ENCODE measurements at places on chromosomes 12 and 14.

DNA sequence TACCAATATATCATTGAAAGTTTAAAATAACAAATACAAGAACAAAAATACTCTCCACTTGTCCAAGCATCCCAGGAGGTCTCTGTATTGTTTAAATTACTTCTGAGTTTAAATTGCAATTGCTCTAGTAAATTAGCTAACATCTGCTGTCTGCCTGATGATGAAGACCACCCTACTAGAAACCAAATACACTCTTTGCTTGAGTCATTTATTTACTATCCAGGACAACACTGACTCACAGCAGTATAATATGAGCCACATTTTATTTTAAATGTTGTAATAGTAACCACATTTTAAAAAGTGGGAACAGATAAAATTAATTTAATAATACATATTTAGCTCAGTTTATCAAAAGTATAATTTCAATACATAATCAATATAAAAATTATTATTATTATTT lies 62.9 kb upstream of the EEA1 start:
- no peak for DNase-seq

GRCh38 chr14:54309615-54310014 lies 87.2 kb upstream of the CDKN3 start:
- no peak for DNase-seq

- no peak for DNase-seq
Measured at GRCh38 chr12:115088995-115089841, 405.2 kb upstream of the TBX3 start.

DNA sequence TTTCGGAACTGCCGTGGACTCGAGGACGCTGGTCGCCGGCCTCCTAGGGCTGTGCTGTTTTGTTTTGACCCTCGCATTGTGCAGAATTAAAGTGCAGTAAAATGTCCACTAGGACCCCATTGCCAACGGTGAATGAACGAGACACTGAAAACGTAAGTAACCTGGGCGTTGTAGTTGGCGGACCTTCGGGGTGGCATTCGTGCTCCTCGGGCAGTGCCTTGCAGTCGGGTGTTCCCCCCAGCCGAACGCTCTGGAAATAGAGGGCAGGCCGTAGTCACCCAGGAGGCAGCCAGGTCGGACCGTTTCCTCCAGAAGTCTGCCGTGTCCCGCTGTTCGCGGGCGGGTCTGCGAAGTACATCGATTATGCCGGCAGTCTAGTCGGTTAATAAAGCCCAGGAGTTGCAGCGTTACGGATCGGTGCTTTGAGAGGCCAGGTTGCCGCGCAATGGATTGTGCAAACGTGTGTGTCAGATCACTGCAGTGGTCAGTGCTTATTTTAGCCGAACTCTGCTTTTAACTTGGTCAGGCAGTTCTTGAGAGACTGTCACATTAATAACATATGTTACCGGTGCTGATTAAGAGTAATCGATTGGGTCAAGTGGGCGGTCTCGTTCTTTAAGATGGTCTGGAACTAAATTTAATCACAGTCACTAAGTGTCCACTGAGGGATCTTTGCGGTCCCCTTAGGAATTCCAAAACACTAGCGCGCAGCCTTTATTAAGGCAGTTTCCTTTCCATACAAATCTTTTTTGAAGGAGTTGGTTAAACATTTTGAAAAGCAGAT lies 906 bp downstream of the MARK3 start:
- DNase-seq = no peak

DNA sequence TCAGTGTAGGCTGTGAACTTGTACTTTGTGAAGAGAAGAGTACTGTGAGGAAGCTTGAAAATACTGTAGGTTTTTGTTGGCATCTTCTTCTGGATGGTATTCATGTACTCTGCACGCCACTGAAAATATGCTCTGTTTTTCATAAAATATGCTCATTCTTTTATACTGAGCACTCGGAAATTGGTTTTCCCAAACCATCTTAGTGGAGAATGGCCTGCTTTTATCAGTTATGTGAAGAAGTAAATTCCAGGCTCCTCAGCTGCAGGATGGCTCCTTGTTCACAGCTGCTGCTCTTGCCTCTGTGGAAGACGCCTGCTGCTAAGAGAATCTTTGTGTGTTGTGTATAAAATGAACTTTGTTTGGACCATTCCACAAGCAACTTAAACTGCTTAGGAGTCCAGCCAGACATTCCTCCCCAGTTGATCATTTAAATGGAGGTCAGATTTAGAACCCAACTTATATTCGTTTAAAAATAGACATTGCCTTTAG lies 443.5 kb upstream of the RGS6 start:
- DNase-seq = no peak

DNA sequence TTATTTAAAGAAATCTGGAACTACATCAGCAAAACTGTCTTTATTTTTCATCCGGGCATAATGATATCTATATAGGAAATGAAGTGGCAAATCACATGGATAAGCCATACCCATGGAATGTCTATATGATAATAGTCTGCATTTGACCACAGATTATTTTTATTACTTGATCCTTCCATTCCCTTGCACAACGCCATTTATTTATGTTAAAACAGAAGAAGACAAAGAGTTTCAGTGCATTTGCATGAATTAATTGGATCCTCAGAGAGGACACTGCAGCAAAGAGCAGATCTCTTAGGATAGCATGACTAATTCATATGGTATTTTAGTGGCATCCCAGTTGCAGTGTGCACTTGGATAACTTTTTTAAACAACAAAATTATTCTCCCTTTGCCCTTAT lies 345.0 kb downstream of the CCDC91 start:
- DNase-seq = no peak

GRCh38 chr14:92531106-92531873 lies 17.7 kb downstream of the RIN3 start:
- DNase-seq = no peak

DNA sequence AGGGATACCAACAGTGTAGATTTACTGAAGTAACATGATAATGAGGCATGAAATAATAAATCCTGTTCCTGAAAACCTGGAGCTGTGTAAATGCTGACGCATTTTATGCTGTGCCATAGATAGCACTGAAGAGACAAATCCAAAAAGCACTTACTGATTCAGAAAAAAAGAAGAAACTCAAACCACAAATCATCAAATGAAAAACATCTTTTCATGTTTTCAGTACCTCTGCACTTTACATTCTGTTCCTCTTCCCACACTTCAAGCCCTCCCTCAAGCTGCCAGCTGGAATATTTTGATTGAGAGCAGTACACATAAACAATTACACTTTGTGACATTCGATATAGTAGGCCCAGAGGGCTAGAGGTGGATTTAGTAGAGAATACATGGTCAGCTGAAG lies 362.3 kb downstream of the NAV3 start:
- DNase-seq = no peak

DNA sequence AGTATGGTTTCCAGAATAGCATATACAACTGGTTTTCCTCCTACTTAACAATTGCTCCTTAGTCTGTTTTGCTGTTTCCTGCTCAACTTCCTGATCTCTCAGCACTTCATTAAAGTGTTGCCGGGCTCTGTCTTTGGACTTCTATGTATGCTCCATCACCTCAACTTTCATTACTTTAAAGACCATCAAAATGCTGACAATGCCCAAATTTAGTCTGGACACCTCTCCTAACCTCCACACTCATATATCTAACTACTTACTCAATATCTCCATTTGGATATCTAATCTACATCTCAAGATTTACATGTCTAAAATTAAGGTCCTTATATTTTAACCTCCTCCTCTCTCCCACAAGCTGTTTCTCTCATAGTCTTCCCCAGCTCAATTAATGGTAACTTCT lies 54.4 kb upstream of the LGR5 start:
- no peak for DNase-seq

GRCh38 chr12:29709054-29709453 lies 74.7 kb downstream of the TMTC1 start:
- DNase-seq = no peak

DNA sequence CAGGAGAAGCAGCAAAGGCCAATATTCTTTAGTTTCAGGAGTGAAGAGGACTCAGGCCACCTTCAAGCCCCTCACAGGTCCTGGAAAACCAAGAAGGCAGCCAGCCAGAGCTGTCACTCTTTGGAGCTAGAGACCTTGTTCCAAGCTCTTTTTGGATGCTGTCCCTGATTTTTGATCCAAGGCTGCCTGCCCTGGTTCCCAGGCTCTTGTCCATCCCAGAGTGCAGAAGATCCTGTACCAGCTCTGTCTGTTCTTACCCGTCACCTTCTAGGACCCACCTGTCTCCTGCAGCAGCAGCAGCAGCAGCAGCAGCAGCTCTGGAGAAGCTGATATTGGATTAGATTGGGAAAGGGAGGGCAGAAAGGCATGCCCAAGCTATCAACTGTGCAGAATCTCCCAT lies 157.1 kb upstream of the NEDD1 start:
- DNase-seq = no peak

DNA sequence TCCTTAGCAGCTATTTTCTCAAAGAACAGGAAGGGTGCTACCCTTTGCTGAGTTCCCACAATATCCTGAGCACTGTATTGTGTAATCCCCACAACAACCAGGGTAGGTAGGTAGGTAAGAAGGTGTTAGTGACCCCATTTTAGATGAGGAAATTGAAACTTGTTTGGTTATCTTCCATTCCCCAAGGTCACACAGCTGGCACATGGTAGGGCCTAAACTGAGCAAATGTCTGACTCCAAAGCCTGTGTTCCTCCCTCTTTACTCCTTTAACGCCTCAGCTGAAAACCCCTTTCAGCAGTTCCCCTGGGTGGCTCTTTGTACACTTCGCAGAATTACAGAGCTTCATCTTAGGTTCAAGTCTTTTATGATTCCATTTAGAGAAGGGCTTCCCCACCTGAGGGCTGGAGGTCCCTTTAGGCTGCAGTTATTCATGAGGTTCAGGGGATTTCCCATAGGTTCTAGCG lies 26.5 kb upstream of the RIC8B start:
- DNase-seq = no peak

DNA sequence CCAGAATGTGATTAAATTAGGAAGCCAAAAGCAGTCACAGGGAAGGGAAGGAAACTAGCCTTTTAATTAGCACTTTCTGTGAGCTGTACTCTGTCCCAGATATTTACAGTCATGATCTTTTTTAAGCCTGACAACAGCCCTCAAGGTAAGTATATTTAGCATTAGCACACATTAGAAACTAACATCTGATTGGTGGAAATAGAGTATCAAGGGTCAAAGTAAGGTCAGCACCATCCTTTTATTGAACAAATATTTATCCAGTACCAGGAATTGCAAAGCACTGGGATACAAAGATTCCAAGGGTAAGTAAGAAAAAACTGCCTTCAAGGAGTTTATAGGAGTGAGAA lies 28.2 kb downstream of the RPGRIP1 start:
- no peak for DNase-seq

- no peak for DNase-seq
Measured at GRCh38 chr12:26828280-26829073, 4.5 kb downstream of the ITPR2 start.

- no peak for DNase-seq
Measured at GRCh38 chr14:52547027-52547426, 5.3 kb downstream of the TXNDC16 start.

GRCh38 chr12:120618954-120619615 lies 21.3 kb upstream of the CABP1 start:
- no peak for DNase-seq

DNA sequence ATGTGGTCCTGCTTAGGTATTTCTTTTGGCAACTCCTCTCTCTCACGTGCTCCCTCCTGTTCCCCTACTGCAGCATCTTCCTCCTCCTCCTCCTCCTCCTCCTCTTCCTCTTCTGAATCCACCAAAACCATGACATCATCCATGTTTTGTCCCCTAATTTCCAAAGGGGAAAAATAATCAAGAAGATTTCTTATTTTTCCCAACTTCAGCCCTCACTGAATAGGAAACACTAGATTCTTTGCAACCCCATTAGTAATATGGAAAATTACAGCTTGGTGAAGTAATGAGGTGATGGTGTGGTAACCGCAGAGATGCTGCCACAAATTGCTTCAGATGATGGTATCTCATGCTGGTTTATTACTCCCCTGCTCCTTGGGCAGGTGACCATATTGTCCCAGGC lies 7.5 kb upstream of the WSB2 start:
- DNase-seq = no peak

DNA sequence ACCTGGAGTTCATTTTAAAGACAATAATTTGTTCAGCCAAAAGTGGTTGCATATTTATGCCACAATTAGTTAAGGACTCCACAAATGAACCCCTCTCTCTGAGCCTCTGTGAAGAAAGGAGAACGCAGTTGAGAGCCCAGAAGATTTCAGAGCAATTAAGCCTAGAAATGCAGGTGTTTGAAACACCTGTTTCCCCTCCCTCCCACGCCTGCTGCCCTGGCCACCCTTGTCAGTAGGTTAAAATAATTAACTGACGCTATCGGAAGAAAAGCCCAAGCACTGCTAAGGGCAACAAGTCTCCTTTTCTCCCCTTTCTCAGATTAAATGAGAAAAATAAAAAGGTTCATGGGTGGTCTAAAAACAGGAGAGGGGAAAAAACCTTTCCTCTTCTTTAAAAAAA lies 99.2 kb downstream of the PPM1A start:
- DNase-seq = no peak

DNA sequence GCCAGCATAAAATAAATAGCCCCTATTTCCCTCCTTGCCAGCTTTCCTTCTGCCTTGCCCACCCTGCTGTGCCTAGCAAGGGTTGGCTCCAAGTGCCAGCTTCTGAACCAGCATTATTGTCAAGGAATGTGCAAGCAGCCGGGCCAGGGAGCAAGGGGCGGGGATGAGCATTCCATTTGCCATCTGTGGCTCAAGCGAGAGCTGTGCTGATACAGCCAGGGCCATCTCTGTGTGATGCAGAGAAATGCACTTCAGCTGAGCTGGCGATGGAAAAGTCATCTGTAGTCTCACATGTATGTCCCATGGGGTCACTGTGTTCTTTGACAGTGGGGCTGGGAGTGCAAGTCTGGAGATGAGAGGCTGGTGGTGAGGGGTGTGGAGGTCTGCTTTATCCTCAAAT lies 137.3 kb downstream of the SUDS3 start:
- DNase-seq = no peak

DNA sequence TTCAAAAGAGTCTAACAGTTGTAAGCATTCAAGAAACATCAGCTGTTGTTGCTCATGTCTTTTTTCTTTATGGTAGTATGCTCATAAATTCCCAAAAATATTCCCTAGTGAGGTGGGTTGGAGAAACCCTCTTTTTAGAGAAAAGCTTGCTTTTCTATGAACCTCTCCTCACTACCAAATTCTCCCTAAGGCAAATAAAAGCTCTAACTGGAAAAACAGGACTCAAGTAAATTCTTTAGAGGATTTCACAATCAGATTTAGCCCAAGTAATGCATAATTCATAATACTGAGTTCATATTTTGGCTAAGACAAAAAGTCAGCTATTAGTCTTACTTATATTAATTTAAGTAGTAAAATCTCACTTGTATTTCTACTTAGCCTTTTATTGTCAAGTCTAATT lies 59.1 kb downstream of the DIO2 start:
- no peak for DNase-seq

DNA sequence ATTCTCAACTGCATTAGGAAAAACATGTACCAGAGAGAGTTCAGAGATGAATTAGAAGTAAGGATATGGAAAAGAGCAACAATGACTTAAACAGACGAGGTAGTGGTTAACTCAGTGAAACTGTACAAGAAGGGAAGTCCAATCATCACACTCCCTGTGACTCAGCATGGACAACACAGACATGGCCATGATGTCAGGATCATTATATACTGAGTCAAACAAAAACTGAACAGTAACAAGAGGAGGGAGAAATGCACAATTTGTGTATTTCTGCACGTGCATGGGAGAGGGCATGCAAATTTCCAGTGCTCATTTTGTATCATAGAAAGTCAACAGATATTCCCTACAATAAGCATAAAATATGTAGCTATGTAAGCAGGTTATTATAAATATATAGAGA lies 1037.8 kb downstream of the BCL11B start:
- DNase-seq = peak; percentile 31
